ENCODE measurements at places on chromosomes 2 and 18. TPM values are rescaled to one million over a fixed set of nuclear protein-coding genes. Genes with fewer than 3 reads are reported as not detected.

The RNF152 gene
- polyA plus RNA-seq, result not detected

The TSGA10 gene
- 18.6 TPM for polyA plus RNA-seq

The IL1RL1 gene
- not detected for polyA plus RNA-seq

The APOB gene
- not detected for polyA plus RNA-seq

The SESTD1 gene
- 1.2 TPM for polyA plus RNA-seq

The MC5R gene
- not detected for polyA plus RNA-seq

The SLC35G4 gene
- not detected for polyA plus RNA-seq

GRCh38 chr2:20629581-20630171, 21.2 kb downstream of the HS1BP3 start:
- H3K27ac ChIP-seq, result no peak overlapping the region
- no peak for DNase-seq
- no peaks in the 10 kb centered on the region for H3K4me1 ChIP-seq
- H3K27me3 ChIP-seq, result no peaks in the 10 kb centered on the region
- H3K36me3 ChIP-seq, result peaks cover 27% of the 10 kb centered on the region

- H3K36me3 ChIP-seq, result no peaks in the 10 kb centered on the region
- H3K27ac ChIP-seq, result no peak overlapping the region
- peaks cover 54% of the 10 kb centered on the region for H3K4me1 ChIP-seq
Observed at GRCh38 chr2:42183775-42184174, 14.6 kb downstream of the EML4 start.

DNA sequence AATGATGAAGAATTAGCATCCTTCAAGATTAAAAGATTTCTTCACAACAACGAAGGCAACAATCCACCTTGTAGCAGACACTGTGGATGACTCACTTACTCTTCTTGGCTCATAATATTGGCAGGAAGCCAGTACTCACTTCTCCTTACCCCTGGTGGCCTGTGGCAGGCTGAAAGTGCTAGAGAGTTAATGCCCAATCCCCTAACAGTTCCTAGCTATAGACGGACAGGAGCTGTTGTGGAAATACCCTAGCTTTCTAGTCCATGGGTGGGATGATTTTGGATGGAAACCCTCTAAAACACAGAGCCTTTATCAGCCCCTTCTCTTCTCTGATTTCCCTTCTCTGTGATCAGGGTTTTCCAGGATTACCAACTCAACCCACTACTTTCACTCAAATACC, 128.6 kb upstream of the NYAP2 start:
- H3K4me1 ChIP-seq, result no peaks in the 10 kb centered on the region
- no peak overlapping the region for H3K27ac ChIP-seq
- no peaks in the 10 kb centered on the region for H3K27me3 ChIP-seq
- H3K4me3 ChIP-seq, result no peak overlapping the region

DNA sequence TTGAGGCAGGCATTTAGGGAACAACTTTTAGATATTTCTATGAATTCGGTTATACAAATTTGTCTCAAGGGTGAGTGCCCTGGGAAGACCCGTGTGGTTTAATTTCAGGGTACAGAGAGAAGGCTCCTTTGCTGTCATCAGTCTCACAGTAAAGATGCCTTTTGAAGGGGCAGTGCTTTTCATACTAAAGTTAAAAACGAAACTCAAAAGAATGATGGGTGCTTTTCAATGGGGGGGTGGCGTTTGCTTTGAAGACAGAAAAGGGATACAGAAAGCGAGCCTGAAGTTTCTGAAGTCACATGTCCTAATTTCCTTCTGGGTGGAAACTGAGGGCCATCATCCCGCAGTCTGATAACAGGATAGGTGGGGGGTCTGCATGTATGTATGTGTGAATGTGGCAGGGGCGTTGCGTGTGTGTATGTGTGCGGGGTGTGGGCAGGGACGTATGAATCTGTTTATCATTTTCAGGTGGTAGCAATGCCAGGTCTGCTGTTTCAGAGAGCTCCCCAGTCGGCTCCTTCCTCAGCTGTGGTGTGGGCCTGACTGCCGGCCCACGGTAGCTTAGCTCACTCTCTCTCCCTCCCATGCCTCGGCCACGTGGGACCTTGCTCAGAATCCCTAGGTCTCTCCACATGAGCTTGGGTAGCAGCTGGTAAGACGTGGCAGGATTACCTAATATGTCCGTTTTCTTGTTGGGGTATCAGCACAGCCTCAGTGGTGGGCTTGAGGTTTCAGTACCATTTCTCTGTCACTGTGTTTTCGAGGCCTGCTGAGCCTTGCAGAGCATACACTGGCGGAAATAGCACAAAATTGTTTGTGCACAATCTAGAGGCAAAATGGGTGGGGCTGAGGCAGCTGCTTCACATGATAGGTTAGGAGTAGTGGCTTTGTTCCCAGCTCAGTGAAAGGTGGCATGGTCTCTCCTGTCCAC, 32.7 kb downstream of the ARHGAP25 start:
- H3K36me3 ChIP-seq, result no peaks in the 10 kb centered on the region
- H3K4me3 ChIP-seq, result peak overlapping the region; percentile 36
- H3K27me3 ChIP-seq, result no peaks in the 10 kb centered on the region

- DNase-seq, result no peak
- H3K27me3 ChIP-seq, result no peaks in the 10 kb centered on the region
- no peak overlapping the region for H3K27ac ChIP-seq
- no peak overlapping the region for H3K4me3 ChIP-seq
- no peaks in the 10 kb centered on the region for H3K36me3 ChIP-seq
Observed at GRCh38 chr2:86360776-86361175, 23.4 kb upstream of the REEP1 start.

GRCh38 chr2:24511894-24512293, 20.8 kb downstream of the NCOA1 start:
- H3K36me3 ChIP-seq, result no peaks in the 10 kb centered on the region
- no peak overlapping the region for H3K4me3 ChIP-seq
- DNase-seq, result no peak
- H3K4me1 ChIP-seq, result peaks cover 15% of the 10 kb centered on the region
- H3K27ac ChIP-seq, result no peak overlapping the region

DNA sequence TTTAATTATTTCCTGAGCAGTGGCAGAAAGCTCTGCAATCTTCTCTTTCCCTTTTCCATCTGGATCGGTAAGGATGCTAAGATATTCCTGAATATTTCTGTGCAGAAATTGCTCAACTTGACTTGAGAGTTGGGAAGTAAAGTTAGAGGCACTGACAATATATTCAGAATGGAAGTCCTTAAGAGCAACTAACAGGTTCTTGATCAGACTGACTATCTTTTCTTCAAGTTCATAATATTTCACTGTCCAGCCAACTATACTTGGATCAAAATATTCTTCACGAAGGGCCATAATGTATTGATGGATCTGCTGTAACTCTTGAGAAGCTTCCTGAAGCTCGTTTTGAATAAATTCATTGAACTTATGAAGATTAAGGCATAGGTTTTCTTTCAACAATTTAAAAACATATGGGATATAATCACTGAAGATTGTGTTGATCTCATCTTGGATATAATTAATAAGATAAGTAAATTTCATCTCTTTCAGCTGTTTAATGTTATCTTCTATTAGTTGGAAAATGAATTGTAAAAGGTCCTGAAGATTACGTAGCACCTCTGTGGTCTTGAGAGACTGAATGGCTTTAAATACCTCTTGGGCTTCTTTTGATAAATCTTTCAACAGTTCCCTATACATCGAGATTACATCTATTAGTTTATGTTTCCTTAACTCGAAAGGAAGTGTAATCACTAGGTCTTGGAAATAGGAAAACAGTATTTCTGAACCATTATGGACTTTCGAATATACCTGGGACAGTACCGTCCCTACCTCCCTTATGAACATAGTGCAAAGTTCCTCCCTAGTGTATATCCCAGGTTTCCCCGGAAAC, 41.7 kb downstream of the APOB start:
- H3K27me3 ChIP-seq, result no peaks in the 10 kb centered on the region
- no peaks in the 10 kb centered on the region for H3K4me1 ChIP-seq
- H3K4me3 ChIP-seq, result no peak overlapping the region
- no peak overlapping the region for H3K27ac ChIP-seq
- H3K36me3 ChIP-seq, result no peaks in the 10 kb centered on the region

- no peaks in the 10 kb centered on the region for H3K36me3 ChIP-seq
- no peak for DNase-seq
- H3K27ac ChIP-seq, result no peak overlapping the region
- H3K4me1 ChIP-seq, result no peaks in the 10 kb centered on the region
Observed at GRCh38 chr2:33347856-33348255, 128.6 kb upstream of the RASGRP3 start.

- H3K27ac ChIP-seq, result no peak overlapping the region
- no peak for DNase-seq
- no peaks in the 10 kb centered on the region for H3K36me3 ChIP-seq
- no peak overlapping the region for H3K4me3 ChIP-seq
- peaks cover 8% of the 10 kb centered on the region for H3K4me1 ChIP-seq
Observed at GRCh38 chr2:31962757-31963361, 47.9 kb downstream of the MEMO1 start.

DNA sequence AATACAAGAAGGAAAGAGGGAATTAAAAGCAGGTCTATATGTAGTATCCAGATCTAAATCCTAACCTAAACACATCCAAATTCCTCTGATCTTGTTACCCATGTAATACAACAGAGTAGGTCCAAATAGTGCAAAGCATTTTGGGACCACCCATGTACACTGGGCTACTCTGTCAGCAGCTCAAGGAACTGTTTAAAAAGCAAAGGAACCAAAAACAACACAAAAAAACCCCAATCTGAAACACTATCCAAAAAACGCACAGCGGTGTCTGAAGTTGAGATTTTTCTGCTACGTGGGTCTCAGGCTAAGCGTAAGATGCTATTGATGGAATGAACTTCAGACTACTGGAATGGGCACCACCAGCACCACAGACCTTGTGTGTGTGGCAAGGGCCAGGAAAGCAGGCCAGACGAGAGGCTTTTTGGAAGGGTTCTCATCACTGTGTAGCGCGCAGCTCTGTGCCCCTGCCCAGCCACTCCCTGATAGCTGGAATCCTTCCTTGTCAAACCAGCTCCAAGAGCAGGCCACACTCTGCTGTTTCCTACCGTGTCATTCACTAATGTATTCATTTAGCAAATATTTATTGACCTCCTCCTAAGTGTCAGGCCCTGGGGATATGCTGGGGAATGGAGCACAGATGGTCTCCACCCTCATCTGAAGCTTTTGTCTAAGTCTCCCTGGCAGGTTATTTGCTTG, 101.4 kb downstream of the COLEC12 start:
- H3K27me3 ChIP-seq, result no peaks in the 10 kb centered on the region
- no peak overlapping the region for H3K27ac ChIP-seq
- H3K4me1 ChIP-seq, result no peaks in the 10 kb centered on the region
- DNase-seq, result no peak

- H3K36me3 ChIP-seq, result no peaks in the 10 kb centered on the region
- no peak for DNase-seq
- no peaks in the 10 kb centered on the region for H3K4me1 ChIP-seq
- no peak overlapping the region for H3K4me3 ChIP-seq
Observed at GRCh38 chr2:127911737-127912136, 26.0 kb upstream of the AMMECR1L start.

DNA sequence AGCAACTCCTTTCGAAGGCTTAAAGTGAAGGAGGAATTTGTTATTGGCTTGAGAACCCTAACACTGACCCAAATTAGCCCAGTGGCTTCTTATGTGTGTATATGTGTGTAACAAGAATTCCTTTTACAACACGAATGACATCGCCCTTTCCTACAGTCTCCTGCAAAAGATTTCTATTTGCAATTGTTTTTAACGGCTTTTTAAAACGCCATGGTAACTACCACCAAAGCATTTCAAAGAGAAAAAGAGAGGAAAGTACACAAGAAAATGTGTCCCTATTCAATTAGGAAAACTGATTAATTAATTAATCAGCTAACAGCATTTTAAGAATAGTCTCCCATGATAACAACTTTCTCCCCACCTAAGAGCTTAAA, 58.1 kb downstream of the PAX3 start:
- H3K4me1 ChIP-seq, result no peaks in the 10 kb centered on the region
- no peak overlapping the region for H3K4me3 ChIP-seq
- H3K36me3 ChIP-seq, result no peaks in the 10 kb centered on the region

DNA sequence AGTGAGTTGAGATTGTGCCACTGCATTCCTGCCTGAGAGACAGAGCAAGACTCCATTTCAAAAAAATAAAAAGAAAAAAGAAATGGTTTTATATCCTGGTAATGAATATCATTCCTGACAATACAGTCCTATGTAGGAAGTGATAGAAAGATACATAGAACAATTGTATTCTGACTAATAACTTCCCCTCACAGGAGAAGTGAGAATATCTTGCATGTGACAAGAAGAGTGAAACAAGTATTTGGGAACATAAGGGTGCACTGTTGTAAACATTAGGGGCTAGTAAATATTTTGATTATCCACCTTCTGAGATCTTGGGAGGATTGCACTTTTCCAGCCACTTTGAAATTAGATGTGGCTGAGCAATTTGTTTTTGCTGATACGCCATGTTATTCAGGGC, 40.7 kb downstream of the KLHL14 start:
- no peak overlapping the region for H3K27ac ChIP-seq
- H3K4me1 ChIP-seq, result no peaks in the 10 kb centered on the region
- H3K4me3 ChIP-seq, result no peak overlapping the region
- no peaks in the 10 kb centered on the region for H3K27me3 ChIP-seq
- no peaks in the 10 kb centered on the region for H3K36me3 ChIP-seq
- no peak for DNase-seq

- H3K27ac ChIP-seq, result no peak overlapping the region
- no peak overlapping the region for H3K4me3 ChIP-seq
- no peak for DNase-seq
- no peaks in the 10 kb centered on the region for H3K27me3 ChIP-seq
Observed at GRCh38 chr2:157172239-157172638, 85.3 kb upstream of the GALNT5 start.

DNA sequence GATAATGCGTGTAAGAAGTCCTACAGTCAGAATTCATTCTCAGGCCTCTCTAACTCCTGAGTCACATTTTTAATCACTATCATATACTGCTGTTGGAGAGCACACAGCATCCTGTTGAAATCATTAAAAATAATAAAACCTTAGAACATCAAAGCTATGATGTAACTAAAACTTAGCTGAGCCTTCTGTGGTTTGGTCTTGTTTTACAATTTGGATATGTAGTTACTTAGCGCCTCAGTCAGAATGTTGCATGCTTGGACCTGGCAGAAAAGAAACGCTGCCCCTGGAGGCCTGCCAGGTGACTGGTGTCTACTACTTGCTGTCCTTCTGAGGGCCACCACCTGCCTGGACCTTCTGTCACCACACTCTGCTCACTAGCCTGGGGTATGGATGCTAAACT, 261.1 kb upstream of the RASGRP3 start:
- H3K4me1 ChIP-seq, result no peaks in the 10 kb centered on the region
- no peak for DNase-seq
- no peak overlapping the region for H3K4me3 ChIP-seq
- H3K36me3 ChIP-seq, result no peaks in the 10 kb centered on the region

DNA sequence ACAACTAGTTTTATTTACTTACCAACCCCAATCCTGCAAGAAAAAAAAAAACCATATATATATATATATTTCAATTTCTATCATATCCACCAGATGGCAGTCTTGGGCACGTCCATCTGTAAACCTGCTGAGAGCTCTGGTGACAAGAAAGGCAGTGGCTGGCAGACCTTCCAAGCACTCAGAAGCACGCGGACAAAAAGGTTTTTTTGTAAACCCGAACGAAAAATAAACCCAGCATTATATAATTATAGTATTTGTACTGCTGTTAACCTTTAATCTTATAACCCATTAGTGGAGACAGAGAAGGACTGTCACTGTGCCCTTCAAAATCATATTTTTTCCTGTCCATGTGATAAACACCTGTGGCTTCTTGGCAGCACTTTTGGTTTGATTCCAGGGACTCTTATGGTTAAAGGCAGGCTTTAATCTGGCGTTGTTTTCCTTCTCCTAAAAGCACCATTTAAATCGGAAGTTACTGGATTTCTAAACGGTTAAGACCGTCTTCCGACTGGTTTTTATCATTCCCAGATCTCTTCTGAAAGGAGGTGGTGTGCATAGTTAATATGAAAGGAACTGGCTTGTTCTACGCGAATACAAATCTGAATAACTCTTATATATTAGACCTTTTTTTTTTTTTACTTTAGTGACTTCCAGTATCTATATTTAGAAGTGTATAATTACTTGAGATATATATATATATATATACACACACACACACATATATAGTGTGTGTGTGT, 31.0 kb upstream of the SLC3A1 start:
- H3K27ac ChIP-seq, result peak overlapping the region; percentile 64
- no peaks in the 10 kb centered on the region for H3K36me3 ChIP-seq
- H3K27me3 ChIP-seq, result no peaks in the 10 kb centered on the region
